Skeletal muscle cell (primary cell): ENCODE measurements at places on chromosomes 3 and 15.
A peak's percentile ranks its signal among the peaks of the same experiment; 100 is the strongest.

DNA sequence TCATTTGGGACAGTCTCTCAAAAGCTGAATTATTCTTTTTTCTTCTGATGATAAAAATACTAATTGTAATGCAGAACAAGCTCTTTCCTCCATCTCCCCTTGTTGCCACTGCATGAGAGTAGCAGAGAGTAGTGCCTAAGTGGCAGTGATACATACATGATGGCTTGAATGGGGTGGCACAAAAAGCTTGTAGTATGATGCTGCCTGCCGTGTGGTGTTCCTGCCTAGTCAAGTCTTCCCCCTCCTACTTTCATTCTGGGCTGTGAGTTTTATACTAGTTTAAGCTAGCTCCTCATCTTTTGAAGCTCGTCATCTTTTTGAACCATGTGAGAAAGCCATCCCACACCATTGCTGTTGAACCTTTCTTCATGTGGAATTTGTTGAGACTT lies 230.5 kb downstream of the NFKBIZ start:
- DNase-seq, result no peak

DNA sequence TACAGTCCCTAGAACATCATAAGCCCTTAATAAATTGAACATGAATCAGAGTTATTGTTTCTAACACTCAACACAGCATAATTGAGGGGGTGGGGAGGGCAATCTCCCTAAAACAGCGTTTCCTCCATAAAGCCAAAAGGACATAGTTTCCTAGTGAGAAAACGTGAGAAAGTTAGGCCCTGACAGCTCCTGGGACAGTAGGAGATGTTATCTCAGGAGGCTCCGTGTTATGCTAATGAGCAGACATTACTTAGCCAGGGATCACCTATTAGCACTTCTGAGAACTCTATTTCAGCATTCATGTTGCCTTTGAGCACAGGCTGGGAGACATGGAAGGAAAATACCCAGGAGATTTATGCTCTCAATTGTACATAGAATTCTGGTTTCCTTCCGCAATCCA lies 229.1 kb upstream of the ADAMTS9 start:
- DNase-seq, result no peak

GRCh38 chr3:108287146-108287545 lies 9.2 kb upstream of the HHLA2 start:
- DNase-seq, result no peak

GRCh38 chr3:88000853-88001252 lies 58.0 kb downstream of the CGGBP1 start:
- no peak for DNase-seq

DNA sequence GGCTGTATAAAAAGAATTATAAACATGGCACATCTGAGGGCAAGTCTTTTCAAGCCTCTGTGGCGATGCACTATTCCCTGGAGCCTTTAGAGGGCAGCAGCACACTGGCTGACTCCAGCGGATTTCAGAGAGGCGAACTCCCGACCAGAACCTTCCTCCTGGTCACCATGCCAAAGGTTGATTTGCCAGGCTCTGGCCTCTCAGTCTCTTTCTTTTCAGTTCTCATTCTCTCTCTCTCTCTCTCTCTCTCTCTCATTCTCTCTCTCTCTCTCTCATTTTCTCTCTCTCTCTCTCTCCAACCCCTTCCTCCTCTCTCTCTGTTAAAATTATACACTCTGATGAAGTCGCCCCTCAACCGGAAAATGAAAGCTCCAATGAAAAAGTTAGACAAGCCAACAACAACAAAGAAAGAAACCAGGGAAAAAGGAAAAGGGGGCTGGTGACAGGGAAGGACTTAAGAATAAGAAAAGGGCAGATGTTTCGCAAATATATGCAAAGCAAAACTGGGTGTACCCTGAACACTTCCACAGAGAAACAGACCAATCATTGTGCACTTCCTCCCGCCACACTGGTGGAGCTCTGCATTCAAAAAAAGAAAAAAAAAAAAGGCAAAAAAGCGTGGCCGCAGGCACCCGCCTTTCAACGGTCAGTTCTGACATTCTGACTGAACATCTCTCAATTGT lies 90.2 kb downstream of the TIGIT start:
- DNase-seq, result peak; percentile 56

- DNase-seq, result no peak
Observed at GRCh38 chr15:91521996-91522395, 331.5 kb upstream of the SLCO3A1 start.

DNA sequence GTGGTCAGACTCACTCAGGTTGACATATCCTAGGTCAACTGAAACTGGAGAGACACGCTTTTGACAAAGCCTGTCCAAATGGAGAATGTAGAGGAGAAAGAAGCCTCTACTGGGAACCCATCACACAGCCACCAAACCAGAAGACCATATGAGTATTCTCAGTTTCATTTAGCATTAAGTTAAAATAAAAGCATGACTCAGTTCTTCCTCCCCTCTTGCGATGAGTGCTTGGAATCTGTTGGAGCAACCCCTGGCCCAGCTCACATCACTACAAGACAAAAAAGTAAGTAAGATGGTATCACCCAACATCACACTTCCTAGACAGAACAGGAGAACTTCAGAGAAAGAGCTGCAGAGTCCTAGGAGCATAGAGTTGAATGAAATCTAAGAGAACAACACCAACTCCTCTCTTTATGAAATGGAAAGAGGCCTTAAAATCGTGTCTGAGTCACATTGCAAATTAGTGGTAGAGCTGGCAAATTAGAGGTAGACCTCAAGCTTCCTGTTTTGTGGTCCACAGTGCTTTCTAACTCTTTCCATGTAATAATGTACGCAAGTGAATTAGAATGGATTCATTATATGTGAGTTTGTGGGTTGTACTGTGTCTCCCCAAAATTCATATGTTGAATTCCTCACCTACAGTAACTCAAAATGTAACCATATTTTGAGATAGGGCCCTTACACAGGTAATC lies 51.2 kb downstream of the FGF12 start:
- no peak for DNase-seq

GRCh38 chr15:85150130-85150480 lies 168.4 kb downstream of the PDE8A start:
- DNase-seq, result no peak

DNA sequence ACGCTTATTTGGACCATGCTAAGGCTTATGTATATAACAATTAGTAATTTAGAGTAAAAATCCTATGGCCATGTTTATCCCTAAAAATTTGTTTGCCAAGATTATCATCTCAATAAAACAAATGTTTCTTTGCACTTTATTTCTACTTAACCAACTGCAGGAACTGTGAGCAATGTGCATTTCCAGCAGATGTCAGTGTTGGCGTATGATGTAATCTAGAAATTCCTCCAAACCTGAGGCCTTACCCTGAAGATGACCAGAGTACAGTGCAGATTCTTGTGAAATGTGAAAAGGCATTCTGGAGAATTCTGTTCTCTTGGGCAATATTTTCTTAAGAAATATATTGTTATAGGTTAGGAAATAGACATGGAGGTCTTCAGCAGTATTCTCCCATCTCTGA lies 205.9 kb downstream of the MBNL1 start:
- peak; percentile 69 for DNase-seq

- DNase-seq, result no peak
Observed at GRCh38 chr3:72386327-72387000, 461.8 kb downstream of the SHQ1 start.

- no peak for DNase-seq
Observed at GRCh38 chr3:185630182-185630622, 44.1 kb downstream of the SENP2 start.

GRCh38 chr3:10445561-10446175 lies 59.7 kb downstream of the ATP2B2 start:
- no peak for DNase-seq

- no peak for DNase-seq
Observed at GRCh38 chr3:111669926-111670630, 74.9 kb upstream of the ZBED2 start.

GRCh38 chr15:78334845-78335244 lies 5.3 kb upstream of the CRABP1 start:
- DNase-seq, result no peak
